ENCODE measurements at places on chromosomes 7 and 10. TPM values are rescaled to one million over a fixed set of nuclear protein-coding genes. Genes with fewer than 3 reads are reported as not detected.

The SAP25 gene
- 3.1 TPM for total RNA-seq

The ANKRD2 gene
- 0.90 TPM for total RNA-seq

The PRRT4 gene
- not detected for total RNA-seq

The PCGF5 gene
- 20.6 TPM for total RNA-seq

The NACAD gene
- 1.0 TPM for total RNA-seq

The HOXA9 gene
- 2.5 TPM for total RNA-seq

The PLAC9 gene
- not detected for total RNA-seq

The STEAP1 gene
- 41.8 TPM for total RNA-seq

The RNF32 gene
- total RNA-seq, result 1.6 TPM

The CDK14 gene
- 31.4 TPM for total RNA-seq
